Hematopoietic multipotent progenitor cell treated with erythropoietin and hydrocortisone succinate and interleukin-3 and kit ligand, for 17 days (in vitro differentiated cells): ENCODE measurements at places on chromosomes 11 and 22.

DNA sequence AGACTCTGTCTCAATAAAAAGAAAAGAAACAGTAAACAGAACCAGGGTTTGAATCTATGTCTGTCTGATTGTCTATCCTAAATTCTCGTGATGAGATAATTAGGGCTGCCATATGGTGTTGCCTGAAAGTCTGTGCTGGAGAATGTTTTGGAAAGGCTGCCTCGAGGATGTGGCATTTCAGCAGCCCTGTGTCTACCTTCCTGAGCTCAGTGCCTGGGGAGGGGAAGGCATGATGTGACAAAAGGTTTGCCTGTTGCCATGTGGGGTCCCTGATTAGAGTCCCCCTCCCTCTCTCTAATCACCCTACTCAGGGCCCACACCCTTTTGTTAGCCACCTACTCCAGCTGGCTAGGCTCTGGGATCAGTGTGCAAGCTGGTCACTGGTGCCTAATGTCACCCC is 15.2 kb downstream of the CD82 start:
- DNase-seq: peak; percentile 49

DNA sequence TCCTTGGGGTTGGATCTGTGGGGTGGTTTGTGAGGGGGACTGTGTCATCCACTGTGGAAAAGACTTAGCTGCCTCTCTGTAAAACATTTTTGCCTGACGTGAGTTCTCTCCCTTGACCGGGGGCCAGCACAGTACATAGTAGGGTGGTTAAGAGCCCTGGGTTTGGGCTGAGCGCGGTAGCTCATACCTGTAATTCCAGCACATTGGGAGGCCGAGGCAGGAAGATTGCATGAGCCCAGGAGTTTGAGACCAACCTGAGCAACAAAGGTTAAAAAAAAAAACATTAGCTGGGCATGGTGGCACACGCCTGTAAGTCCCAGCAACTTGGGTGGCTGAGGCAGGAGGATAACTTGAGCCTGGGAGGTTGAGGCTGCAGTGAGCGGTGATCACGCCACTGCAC is 74.7 kb upstream of the WNT7B start:
- DNase-seq: no peak

GRCh38 chr11:30454111-30454510 is 131.2 kb downstream of the ARL14EP start:
- no peak for DNase-seq

DNA sequence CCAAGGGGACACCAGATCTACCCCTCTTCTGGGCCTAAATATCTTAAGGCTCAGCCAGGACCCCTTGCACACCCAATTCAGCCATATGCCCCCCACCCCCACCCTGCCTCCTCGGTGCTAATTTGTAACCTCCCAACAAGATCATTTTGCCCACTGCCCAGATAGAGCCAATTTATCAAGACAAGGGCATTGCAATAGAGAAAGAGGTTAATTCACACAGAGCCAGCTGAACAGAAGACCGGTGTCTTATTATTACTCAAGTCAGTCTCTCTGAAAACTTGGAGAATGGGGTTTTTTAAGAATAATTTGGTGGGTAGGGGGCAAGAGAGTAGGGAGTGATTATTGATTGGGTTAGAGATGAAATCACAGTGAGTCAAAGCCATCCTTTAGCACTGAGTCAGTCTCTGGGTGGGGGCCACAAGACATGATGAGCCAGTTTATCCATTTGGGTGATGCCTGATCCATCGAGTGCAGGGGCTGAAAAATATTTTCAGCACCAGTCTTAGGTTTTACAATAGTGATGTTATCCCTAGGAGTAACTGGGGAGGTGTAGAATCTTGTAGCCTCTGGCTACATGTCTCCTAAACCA is 9.9 kb upstream of the CAPN5 start:
- no peak for DNase-seq

GRCh38 chr11:116842117-116842516 is 4.7 kb upstream of the APOA1 start:
- no peak for DNase-seq

DNA sequence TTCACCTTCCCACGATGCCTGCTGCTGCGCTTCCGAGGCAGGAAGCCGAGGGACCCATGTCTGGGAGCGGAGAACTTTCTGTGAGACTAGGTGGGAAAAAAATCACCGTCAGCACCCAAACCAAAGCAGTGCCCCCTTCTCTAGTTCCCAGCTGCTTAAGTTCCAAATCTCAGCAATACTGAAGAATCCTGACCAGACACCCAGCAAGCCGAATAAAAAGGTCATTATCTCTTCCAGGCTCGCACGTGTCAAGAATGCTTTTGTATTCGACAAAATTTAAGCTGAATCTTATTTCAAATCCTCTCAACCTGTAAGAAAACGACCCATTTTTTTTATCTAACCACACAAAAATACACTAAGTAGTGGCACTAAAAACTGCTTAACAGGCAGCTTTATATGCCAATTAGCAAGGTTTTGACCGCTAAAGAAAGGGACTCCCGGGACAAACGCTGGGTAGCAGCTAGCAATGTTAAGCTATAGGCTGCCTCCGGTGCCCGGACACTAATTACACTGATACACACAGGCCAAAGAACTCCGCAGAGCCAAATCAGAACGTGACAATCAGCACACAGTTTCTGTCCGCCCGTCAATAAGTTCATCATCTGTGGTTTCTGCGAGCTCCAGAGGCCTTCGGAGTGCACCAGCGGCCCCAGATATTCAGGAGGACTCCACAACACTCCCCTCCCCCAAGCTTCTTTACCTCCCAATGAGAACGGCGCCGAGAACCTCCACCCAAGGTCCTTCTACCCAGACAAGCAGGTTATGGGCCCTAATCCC is 728 bp downstream of the RPL3 start:
- no peak for DNase-seq

DNA sequence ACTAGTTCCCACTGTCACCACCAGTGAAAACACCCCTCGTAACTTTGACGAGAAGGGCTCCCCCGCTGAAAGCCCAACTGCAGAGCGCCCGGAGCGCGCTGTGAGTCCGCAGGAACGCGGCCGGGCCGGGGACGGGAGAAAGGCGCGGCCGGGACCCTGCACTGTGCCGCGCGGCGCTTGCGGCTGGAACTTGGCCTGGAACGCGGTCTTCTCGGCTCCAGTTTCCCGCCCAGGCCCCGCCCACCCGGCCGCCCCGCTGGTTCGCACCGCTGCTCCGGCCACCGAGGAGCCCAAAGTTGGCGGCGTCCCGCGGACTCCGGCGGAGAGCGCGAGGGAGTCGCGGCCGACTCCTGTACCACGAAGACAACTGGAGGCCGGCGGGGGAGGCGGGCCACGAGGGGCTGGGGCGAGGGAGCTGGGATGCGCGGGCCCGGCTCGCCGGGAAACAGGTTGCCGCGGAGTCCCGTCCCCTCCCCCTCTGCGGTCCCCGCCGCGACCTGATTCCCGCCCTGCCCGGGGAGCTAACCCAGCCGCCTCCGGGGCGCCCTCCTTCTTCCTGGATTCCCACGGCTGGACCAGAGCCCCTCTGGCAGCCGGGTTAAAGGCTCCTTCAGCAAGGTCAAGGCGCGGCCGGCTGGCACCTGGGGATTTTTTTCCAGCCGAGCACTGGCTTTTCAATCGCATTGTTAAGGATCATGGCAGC is 3.4 kb downstream of the TENM4 start:
- no peak for DNase-seq

DNA sequence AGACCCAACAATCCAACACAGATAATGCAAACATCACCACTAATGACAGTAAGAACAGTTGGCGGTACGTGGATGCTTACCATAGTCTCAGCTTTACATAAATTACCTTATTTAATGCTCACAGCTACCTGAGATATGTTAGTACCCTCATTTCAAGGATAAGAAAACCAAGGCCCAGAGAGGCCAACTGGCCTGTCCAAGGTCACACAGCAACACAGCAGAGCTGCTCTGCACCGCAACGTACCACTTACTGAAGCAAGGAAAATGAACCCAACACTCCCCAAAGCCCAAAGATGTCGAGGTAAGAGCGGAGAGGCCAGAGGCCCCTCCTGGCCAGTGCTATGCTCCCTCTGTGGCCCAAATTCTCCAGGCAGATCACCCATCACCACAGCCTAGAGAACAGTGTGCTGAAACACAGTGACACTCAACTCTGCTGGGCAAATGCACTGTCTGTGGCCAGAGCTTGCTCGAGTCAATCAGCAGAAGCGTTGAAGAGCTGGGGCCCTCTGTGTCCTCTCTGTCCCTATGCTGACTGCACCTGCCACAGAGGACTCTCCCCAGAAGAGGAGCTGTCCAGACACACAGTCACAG is 14.0 kb downstream of the SHANK2 start:
- DNase-seq: no peak

- no peak for DNase-seq
Measured at GRCh38 chr22:33354928-33355327, 296.7 kb upstream of the SYN3 start.

GRCh38 chr11:79440571-79441460 is at the start of gene TENM4:
TSS of gene TENM4 (minus strand) at chr11:79441030. CDS start at chr11:79069944, 371,086 bp downstream.
- no peak for DNase-seq

- DNase-seq: no peak
Measured at GRCh38 chr11:78038697-78039313, 15.7 kb upstream of the KCTD14 start.

- no peak for DNase-seq
Measured at GRCh38 chr11:116547571-116547970, 225.2 kb downstream of the BUD13 start.

DNA sequence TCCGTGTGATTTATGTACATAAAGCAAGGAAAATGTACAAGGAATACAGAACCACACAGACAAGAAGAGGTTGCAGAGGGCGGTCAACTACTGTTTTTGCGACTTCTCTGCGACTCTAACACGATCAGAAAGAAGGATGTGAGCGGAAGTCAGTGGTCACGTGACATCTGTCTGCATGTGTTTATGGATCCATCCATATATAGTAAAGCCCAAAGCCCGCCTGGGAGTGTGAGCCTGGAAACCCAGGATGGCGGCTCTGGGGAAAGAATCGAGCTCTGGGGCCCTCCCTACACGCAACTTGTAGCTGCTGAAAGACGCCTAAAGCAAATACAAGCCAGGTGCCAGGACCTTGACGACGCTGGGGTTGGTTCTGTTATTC is 8.8 kb downstream of the OSBPL5 start:
- DNase-seq: no peak
